ENCODE measurements at places on chromosomes 6 and 20.
A peak's percentile ranks its signal among the peaks of the same experiment; 100 is the strongest.

- DNase-seq, result no peak
Measured at GRCh38 chr6:164051427-164051826, 636.9 kb downstream of the QKI start.

DNA sequence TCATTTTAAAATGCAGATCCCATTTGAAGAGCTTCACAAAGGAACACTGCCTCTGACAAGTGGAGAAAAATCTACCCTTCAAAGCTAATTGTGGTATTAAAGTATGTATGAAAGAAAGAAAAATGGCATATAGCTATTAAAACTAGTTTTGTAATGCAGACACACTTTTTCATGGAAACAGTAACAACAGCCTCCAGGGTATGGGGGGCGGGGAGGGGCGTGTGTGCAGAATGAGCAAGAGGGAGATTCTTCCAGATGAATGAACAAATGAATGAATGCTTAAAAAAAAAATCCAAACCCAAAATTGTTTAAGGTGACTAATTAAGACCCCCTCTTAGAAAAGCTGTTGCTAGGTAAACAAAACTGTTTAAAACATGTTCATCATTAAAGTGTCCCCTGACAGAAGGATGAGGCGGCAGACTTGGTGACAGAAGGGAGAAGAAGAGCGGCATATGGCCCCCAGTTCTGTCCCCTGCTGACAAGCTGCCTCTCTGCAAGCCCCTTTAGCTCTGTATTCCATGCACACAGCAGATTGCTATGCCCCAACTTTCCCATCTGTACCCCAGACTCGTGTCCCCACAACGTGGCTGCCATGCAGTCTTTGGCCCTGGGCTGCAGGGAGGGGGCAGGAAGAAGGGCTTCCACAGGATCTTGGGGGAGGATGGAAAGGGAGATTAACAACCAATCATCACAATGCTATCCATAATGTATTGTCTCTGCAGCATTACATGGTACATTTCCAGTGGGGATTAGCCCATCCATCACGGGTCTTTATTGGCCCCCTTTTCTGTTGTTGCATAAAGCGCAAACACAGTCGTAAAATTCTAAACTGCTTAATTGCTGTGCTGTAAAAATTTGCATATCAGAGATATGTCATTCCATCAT is 108.4 kb upstream of the OLIG3 start:
- no peak for DNase-seq

- DNase-seq, result peak; percentile 69
Measured at GRCh38 chr6:166488076-166488685, 98.3 kb downstream of the RAMACL start.

DNA sequence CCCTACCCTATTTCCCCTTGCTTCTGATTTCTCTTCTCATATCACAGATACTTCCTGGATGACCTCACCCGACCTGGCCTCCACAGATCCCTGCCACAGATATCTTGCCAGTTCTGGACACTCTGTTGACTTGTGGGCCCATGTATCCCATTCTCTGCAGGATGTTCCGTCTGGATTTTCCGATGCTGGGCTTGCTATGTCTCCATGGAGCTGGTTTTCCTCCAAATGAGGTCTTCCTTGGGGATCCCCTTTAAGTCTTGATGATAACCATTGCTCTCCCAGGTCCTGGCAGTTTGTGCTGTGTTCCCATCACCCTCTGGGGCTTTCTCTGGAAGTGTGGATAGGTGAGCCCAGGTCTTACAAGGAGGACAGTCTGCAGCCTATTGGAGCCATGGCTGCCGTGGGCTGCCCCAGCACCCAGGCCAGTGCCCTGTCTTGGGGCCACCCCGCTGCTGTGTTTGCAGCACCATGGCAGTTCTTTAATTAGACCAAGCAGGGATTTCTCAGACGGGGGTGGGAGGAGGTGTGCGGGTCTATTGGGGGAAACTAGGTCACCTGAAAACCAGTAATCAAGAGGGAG is 23.9 kb downstream of the PPP1R16B start:
- no peak for DNase-seq

- DNase-seq, result no peak
Measured at GRCh38 chr6:170152124-170152926, 138.6 kb downstream of the DLL1 start.

DNA sequence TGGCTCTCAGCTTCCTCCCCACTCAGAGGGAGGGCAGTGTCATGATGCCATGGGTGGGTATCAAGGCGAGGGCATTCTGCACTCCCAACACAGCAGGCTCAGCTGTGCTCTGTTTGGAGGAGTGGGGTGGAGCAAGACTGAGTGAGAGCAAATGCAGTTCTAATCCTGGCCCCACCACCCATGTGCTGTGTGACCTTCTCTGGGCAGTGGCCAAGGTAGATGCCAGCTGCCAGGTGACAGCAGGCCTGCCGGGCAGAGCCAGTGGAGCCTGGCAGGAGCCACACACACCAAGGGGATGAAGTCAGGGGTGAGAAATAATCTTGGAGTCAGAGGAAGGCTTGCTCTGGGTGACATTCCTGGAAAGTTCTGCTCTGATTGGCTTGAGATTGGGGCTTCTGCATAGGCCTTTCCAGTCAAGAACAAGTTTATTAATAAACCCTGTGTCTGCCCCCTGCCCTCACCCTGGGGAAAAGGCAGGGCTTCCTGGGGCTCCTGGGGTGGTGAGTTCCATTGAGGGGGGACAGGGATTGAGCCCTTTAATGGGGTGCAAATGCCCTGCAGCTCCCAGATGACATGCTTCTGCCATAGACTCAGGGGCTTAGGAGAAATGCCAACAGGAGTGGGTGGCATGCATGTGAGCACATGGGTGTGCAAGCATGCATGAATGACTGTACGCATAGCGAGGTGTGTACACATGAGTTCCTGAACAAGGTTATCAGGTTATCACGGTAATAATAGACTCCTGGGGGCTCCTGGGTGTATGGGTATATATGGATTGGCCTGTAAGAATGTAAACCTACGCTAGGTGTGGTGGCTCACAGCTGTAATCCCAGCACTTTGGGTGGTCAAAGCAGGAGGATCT is 134.2 kb downstream of the MRPL14 start:
- DNase-seq, result no peak

- no peak for DNase-seq
Measured at GRCh38 chr6:117156741-117157140, 108.6 kb upstream of the VGLL2 start.

- DNase-seq, result no peak
Measured at GRCh38 chr6:41228616-41229015, 467 bp downstream of the TREML4 start.

GRCh38 chr20:33299111-33299603 is 16.1 kb downstream of the BPIFB1 start:
- peak; percentile 78 for DNase-seq

DNA sequence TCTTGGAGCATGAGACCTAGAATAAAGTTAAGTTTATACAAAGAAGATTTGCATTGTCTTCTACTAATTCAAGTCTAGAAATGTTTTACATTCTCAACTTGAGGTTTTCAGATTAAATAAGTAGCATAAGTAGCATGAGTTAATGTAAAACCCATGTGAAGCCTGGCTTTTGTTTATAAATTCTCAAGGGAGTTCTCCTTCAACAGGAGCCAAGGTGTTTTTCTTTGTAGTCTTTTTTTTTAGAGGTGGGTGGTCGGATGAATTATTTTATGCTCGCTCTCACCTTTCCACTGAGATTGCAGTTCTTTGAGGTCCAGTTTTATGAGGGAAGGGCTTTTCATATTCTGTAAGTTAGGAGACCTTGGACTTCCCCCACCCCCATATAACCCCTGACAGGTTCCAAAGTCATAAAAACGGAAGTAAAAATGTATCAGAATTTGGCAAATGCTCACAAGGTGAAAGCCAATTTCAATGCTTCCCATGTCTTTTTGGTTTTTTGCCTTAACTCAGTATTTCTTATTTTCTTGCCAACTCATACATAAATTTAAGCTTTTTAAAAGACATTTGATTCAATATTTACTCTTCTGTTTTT is 244.3 kb upstream of the ASCC3 start:
- DNase-seq, result no peak

DNA sequence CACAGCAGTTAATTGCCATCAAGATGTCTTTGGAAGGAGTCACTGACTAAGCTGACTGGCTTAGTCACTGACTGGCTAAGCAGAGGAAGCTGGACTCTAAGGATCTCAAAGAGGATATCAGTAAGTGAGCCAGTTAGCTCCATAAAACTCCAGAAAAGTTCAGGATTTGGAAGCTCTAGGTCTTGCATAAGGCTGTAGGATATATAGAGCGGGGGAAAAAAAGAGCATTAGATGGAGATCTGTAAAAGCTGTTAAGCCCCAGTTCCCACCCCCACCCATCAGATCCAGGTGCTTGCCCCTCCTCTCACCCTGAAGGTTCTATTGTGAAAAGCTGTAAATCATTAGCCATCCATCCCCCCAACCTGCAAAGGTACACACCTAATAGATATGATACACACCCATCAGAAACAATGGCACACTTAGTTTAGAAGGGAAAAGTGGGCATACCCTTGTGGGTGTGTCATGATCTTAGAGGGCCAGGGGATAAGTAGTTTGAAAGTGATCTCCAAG is 32.2 kb downstream of the CARMIL1 start:
- DNase-seq, result no peak

DNA sequence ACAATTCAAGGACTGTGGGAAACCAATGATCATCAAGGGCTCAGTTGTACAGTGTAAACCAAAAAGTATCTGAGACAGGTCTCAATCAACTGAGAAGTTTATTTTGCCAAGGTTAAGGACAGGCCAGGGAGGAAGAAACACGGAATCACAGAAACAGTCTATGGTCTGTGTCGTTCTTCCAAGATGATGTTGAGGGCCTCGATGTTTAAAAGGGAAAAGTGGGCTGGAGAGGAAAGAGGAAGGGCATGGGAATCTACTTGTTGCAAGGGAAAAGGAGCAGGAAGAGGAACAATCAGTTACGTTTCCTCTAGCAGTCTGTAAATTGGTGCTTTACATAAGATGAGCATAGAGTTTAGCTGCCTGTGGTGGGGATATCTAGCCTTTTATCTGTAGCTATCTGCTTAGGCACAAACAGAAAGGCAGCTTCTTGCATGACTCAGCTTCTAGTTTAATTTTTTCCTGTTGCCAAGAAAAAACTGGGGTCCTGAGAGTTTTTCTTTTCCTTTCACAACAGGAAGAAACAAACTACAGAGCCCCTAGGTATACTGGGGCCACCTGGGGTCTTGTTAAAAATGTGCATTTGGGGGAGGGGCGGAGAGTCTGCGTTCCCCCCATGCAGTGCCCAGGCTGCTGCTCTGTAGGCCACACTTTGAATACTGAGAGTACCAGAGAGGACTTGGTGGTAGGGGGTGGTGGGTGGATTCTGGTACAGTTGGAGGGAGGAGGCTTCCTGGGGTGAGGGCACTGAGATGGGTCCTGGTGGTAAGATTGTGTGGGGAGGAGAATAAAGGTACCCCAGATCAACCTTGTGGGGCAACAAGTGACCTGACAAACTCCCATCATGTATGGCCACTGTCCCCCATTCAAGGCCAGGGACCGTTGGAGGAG is 35.3 kb upstream of the EZR start:
- DNase-seq, result no peak

- no peak for DNase-seq
Measured at GRCh38 chr6:125277838-125278237, 23.9 kb downstream of the HDDC2 start.

DNA sequence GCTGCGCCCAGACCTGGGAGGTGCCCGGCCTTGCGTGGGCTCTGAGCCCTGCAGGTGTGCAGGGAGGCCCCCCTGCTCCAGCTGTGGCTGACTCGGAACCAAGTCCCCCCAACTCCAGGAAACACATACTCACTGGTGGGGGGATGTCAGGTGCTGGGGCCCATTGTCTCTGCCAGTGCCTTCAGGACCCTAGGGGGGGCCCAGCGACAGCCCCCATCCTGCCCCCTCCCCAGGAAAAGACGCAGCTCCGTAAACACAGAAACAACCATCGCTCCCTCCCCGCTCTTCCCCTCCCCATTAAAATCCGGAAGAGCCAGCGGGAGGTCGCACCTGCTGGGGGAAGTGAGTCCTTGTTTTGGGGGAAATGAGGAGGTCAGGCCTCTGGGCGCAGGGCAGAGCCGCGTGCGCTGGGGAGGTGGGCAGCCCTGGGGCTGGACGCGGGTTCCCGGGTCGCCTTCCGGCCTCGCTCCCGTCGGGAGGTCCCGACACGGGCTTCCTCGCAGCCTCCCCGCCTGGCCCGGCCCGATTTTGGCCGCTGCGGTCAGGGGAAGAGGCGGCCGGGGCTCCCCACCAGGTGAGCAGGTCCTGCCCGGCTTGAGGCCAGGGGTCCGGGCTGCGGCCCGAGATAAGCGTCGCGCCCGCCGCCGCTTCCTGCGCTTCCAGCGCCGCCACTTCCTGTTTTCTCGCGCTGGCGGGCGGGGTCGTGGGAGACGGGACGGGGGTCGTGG is 6.2 kb downstream of the C20orf204 start:
- DNase-seq, result no peak

- no peak for DNase-seq
Measured at GRCh38 chr6:150486048-150486447, 113.6 kb upstream of the PLEKHG1 start.

All from stimulated activated CD4-positive, alpha-beta T cell treated with anti-CD3 and anti-CD28 coated beads, Interleukin-4, amount 100 ng/mL, for 1 hour (primary cell).